ENCODE measurements at places on chromosomes 2 and 18.

DNA sequence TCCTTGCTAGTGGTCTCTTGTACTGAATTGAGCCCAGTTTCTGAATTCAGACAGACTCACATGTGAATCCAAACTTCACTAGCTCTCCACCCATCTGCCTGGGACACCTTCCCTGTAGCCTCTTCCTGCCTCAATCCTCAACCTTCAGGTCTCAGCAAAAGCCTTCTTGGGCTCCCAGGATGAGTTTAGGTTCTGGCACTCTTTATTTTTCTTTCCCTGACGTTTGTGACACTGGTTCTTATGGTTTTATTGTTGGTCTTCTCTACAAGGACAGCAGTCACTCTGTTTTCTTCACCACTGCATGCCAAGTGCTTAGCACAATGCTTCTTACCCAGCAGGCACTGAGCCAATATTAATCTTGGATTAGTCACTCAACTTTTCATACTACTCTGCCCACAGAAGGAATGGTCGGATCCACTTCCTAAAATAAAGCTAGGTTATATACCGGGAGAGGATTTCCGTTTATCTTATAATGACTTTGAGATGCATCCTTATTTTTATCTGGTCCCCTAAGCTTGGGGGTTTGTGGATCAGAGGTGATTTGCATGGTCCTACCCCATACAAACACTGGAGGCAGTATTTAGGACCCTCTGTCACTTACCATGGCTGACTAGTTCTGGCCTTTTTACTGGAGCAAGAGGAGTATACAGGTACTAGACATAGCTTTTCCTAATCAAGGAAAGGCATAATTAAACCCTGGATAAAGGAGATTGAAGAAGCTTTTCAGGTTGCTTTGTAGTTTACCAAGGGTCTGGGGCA is 186.3 kb downstream of the MYCN start:
- no peak for DNase-seq

DNA sequence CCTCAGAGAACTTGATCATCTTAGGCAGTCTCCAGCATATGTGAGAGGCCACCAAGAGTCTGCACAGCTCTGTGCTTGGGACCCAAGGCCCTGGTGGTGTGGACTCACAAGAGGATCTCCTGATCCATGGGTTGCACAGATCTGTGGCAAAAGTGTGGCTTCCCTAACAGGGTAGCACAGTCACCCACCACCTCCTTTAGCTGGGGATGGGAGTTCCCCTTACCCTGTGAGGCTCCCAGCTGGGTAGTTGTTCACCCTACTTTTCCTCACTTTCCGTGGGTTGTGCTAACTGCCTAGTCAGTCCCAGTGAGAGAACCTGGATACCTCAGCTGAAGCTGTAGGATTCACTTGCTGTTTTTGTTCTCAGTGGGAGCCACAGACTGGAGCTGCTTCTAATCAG is 123.7 kb downstream of the FTCDNL1 start:
- DNase-seq = no peak

- no peak for DNase-seq
Measured at GRCh38 chr2:221549143-221549542, 23.0 kb downstream of the EPHA4 start.

DNA sequence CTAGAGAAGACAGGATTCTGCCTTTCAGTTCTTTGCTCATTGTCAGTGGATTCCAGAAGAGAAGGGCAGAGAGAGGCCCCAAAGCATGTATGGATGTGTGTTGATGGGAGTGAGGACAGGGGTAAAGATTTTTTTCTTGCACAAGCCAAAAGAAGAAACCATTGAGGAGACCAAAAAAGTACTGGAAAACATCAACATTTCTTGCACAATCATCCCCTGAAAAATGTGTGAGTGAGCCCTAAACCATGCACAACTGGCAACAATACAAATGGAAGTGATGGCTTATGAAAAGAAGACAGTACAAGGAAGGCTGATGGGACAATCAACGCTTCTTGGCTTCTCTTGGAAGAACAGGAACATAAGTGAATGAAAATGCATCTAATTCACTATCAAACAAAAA is 5.6 kb upstream of the SMAD7 start:
- DNase-seq = no peak

DNA sequence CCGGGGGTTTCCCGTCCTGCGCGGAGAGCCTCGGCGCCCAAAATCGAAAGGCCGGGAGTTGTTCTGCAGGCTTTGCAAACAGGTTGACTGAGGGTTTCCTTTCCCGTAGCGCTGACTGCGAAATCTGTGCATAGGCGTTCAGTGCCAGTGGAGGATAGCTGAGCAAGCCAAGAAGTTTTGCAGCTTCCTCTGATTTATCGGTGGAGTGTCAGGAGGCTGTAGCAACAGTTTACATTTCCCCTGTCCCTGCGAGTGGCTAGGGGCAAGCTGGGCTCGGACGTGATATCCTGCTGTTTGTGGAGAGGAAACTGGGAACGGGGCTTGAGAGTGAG is 694 bp downstream of the THSD7B start:
- no peak for DNase-seq

GRCh38 chr2:122795763-122796162 is 1040.3 kb downstream of the TSN start:
- no peak for DNase-seq

- no peak for DNase-seq
Measured at GRCh38 chr2:191315365-191315752, 70.2 kb downstream of the MYO1B start.

DNA sequence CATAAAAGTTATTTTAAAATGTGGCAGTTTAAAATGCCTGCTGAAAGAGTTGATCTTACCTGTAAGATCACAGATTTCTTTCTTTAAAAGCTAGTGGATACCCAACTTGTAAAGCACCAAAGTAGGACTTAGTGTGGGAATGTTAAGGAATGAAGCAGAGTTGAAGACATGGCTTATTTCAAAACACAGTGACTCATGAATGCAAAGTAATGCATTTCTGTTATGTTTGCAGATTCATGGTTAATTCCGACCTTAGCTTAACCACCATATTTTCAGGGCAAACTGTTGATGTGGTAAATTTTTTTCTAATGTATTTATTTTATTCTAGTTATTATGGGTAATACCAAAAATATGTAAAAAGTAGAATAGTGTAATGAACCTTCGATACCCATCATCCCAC is 206.8 kb upstream of the FOSL2 start:
- DNase-seq = no peak

- DNase-seq = no peak
Measured at GRCh38 chr2:12296915-12297314, 419.8 kb upstream of the TRIB2 start.
